AG09319 (cell line): ENCODE measurements at places on chromosomes 12 and 14.
A peak's percentile ranks its signal among the peaks of the same experiment; 100 is the strongest.

DNA sequence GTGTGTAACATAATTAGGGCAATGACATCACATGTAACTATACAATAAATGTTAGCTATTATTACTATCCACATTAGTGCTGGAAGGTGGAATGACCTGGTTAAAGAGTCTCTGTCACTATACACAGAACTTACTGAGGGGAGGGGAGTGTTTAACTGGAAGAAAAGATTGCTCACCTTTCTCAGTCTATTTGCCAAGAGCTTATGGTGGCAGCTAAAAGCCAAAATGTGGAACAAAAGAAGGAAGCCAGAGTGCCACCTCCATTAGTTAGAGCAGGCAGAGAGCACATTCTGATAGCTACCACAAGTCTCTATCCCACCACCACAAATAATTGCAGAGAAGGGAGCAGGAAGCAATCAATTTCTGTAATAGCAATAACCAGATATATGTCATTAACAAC lies 124.4 kb downstream of the MED13L start:
- DNase-seq, result no peak

- DNase-seq, result no peak
These were observed 1202.3 kb downstream of the BCL11B start for GRCh38 chr14:98069712-98070171.

DNA sequence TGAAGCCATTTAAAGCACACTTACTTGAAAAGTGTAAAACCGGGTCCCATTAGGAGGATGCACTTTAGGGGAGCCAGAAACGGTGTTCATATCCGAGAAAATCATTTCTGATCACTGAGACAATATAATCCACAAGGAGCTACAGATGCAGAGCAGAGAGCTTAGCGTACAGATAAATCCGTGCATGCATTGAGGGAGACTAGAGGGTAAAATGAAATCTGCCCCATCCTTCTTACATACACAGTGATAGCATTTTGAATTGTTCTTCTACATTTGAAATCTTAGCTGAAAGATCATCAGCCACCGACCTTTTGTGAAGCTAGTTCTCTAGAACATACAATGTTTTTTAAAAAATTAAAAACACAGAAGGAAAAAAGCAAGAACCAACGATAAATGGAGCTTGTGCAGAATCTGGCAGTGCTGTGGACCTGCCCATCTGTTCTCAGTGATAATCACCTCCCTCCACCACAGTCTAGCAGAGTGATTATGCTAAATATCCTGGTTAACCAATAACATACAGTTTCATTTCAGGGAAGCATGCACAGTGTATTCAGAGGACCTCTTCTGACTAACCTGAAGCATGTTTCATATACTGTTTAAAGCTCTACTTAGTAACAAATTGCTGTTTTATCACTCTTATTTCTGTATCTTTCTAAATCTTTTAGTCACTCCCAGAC lies 161.1 kb downstream of the PPFIA2 start:
- DNase-seq, result no peak

- DNase-seq, result no peak
These were observed 69.5 kb downstream of the BTG1 start for GRCh38 chr12:92076101-92076500.

- peak; percentile 57 for DNase-seq
These were observed 88.6 kb downstream of the EPS8 start for GRCh38 chr12:15700595-15700994.

DNA sequence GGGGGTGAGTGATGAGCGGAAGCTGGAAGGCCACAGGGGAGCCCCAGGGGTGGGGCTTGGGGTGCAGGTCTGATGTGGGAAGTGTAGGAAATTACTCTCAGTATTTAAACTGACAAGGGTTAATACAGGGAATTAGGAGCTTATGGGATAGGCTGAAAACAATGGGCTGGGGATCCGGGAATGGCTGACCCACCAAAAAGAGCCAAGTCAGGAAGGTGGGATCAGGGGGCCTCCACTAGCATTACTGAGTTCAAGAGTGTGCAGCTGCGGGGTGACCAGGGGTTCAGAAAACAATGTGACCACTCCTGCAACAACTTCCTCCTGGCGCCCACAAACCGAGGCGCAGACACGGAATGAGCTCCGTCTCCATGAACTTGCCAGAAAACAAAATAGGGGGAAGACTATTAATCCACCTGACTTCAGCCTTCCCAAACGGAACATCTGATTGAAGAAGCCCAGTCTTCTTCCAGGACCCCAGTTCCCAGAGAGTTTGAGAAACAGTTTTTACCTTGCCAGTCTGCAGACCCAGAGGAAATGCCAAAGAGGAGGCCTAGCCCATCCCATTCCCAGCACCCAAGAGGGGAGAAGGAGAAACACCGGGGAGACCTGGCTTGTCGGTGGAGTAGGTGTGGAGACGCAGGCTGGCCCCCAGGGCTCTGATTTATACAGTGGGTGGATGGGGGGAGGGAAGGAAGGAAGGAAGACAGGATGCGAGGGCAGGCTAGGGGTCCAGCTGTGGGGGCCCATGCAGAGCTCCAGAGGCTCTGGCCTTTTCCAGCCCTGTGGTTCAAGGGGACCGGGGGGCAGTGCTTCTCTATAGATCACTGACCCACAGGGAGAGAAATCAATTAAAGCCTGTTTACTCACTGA lies 16.5 kb upstream of the YY1 start:
- DNase-seq, result no peak

GRCh38 chr12:24356240-24356804 lies 406.9 kb upstream of the SOX5 start:
- no peak for DNase-seq

DNA sequence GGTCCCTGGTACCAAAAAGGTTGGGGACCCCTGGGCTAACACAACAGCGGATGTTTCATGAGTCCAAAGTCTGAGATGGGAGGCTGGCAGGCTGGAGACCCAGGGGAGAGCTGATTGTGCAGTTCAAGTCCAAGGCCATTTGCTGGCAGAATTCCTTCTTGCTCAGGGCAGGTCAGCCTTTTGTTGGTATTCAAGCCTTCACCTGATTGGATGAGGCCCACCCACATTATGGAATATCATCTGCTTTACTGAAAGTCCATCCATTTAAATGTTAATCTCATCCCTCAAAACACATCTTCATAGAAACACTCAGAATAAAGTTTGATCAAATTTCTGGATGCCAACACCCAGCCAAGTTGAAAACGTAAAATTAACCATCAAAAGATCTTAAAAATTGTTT lies 52.9 kb downstream of the GSC start:
- no peak for DNase-seq

DNA sequence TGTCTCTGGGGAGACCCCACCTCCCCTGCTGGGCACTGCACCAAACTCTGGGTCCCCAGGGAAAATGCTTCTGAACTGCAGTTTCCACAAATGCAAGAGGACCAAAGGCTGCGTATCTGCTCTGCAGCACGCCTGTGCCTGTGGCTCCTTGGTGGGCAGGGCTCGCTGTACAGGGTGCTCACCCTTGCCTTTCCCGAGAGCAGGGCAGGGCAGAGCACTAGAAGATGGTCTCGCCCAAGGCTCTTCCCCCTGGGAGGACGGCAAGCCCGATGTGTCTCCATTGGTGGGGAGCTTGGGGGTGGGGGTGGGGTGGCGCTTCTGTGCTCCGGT lies 175.3 kb upstream of the RTL1 start:
- DNase-seq, result no peak

DNA sequence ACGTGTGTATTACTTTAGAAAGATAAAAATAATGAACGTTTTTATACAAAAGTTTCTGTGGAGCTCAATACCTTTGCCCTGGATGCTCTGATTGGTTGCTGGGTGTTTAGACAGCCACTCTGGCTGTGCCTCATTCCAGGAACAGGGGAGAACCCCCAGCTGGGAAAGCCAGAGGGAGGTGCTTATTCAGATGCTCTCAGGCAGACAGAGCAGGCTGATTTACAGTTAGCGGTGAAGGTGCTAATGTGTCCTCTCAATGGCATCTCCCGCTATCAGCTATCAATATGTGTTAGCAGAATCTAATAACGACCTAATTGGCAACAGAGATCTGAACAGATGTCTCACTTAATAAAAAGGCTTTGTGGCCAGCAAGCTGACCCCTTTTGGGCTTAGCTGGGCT lies 402.3 kb downstream of the NUAK1 start:
- no peak for DNase-seq

- peak; percentile 15 for DNase-seq
These were observed 60.6 kb downstream of the TMEM117 start for GRCh38 chr12:43896496-43896895.

GRCh38 chr12:2083008-2083407 lies 30.2 kb downstream of the CACNA1C start:
- DNase-seq, result no peak
